ENCODE measurements at places on chromosomes 5 and 9. TPM values are rescaled to one million over a fixed set of nuclear protein-coding genes. Genes with fewer than 3 reads are reported as not detected.

DNA sequence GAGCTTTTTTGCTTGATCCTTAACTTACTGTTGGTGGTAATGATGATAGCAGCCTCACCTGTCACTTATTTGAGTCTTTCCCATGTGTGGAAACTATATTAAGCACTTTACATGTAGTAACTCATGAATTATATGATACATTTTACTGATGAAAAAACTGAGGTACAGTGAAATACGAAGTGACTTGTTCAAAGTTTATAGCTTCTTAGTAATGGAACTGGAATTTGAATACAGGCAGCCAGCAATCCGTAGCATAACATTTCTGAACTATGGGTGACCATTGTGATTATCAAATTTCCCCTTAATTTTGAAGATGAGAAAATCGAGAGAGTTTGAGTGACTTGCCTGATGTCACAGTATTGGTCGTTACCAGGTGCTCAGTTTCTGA, 17.3 kb downstream of the SCAMP1 start:
- H3K27me3 ChIP-seq, result no peaks in the 10 kb centered on the region
- no peak overlapping the region for H3K27ac ChIP-seq
- DNase-seq, result no peak
- H3K4me3 ChIP-seq, result no peak overlapping the region
- H3K36me3 ChIP-seq, result no peaks in the 10 kb centered on the region

- H3K27me3 ChIP-seq, result no peaks in the 10 kb centered on the region
- H3K4me3 ChIP-seq, result no peak overlapping the region
- no peak overlapping the region for H3K27ac ChIP-seq
- H3K36me3 ChIP-seq, result no peaks in the 10 kb centered on the region
- no peak for DNase-seq
Measured at GRCh38 chr5:72417333-72418062, 89.7 kb downstream of the ZNF366 start.

GRCh38 chr5:160742446-160742845, 109.6 kb downstream of the ATP10B start:
- no peaks in the 10 kb centered on the region for H3K36me3 ChIP-seq
- no peak overlapping the region for H3K4me3 ChIP-seq
- no peaks in the 10 kb centered on the region for H3K4me1 ChIP-seq
- H3K27me3 ChIP-seq, result no peaks in the 10 kb centered on the region
- DNase-seq, result no peak

Gene BARHL1
- not detected for total RNA-seq

GRCh38 chr5:149046196-149046829, 16.5 kb downstream of the SH3TC2 start:
- no peaks in the 10 kb centered on the region for H3K27me3 ChIP-seq
- H3K4me1 ChIP-seq, result no peaks in the 10 kb centered on the region
- DNase-seq, result no peak
- H3K36me3 ChIP-seq, result no peaks in the 10 kb centered on the region

Data from naive thymus-derived CD4-positive, alpha-beta T cell (primary cell).